Hematopoietic multipotent progenitor cell treated with erythropoietin and hydrocortisone succinate and interleukin-3 and kit ligand, for 15 days (in vitro differentiated cells): ENCODE measurements at places on chromosomes 13 and 19.

GRCh38 chr13:106187101-106187500 lies 348.4 kb downstream of the EFNB2 start:
- DNase-seq: no peak

DNA sequence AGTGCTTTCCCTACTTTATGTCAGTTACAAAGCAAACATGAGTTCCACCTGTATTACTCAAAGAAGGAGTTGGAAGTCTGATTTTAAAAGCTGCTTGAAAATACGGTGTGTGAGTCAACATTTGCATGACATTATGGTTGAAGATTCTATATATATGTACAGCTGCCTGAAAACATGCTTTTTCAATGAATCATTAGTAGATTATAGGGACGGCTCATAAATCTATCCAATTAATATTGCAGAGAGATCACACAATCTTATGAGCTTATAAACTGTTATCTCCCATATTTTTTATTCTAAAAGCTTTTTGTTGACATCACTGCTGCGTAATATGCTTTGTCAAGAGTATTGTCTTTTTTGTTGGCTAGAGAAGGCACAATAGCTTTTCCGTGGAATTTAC lies 873.8 kb downstream of the SLITRK6 start:
- DNase-seq: no peak

- DNase-seq: no peak
Measured at GRCh38 chr19:21335721-21336120, 6.5 kb upstream of the ZNF708 start.

DNA sequence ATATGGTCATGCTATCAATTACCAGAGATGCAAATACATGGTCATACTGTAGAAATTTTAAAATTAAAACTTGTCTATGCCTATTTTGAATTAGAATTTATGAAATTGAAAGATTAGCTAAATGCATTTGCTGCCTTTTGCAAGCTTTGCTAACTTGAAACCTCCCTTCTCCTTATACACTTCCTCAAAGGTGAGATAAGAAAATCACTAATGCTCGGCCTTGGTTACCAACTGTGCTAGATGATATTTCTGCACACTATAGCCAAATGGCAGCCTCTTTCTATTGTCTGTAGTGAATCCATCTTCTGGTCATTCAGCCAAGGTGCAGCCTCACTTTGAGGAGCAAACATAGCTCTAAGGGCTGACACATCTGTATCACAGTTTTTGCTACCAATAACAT lies 31.1 kb upstream of the MYCBP2 start:
- DNase-seq: no peak

DNA sequence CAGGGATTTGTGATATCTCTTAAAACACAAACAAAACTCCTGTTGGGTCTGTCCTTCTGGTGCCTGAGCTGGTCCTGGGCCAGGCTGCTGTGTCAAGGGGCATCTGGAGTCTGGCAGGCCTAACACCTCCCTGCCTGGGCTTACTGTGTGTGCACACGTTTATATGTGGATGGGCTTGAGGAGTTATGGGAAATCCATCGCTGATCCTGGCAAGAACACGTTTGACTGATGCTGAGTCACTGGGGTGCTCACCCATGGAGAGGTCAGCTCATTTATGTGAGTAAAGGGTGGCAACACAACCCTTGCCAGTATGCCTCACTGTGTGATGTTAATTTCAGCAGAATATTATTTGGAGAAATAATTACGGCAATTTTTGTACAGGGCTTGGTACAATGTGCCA lies 44.5 kb upstream of the PCDH8 start:
- no peak for DNase-seq

GRCh38 chr13:76454991-76455390 lies 431.2 kb downstream of the KCTD12 start:
- DNase-seq: no peak

DNA sequence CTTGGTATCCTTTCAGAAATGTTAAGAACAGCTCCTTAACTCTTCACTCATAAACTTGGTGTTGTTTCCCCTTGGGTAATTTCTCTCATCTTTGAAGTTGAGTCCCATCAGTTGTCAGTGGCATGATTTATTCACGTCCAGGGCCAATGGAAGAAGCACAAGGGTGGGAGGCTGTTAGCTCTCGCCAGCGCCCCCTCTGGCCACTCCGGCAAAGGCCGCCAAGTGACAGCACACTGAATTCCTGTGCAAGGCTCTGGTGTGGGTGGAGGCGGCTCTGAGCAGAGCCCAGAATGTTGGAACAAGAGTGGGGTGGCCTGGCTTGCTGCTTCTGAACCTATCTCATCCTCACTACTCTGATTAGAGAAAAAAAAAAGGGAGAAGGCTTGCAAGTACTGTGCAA lies 13.1 kb upstream of the MEDAG start:
- no peak for DNase-seq

DNA sequence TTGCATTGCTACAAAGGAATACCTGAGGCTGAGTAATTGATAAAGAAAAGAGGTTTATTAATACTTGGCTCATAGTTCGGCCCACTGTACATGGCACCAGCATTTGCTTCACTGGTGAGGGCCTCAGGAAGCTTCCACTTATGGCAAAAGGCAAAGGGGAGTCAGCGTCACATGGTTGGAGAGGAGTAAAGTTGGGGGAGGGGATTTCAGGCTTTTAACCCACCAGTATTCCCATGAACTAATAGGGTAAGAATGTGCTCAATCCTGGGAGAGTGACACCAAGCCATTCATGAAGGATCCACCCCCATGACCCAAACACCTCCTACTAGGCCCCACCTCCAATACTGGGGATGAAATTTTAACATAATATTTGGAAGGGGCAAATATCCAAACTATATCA lies 82.5 kb upstream of the MYCBP2 start:
- no peak for DNase-seq

- DNase-seq: no peak
Measured at GRCh38 chr13:40145139-40145538, 489.7 kb downstream of the COG6 start.

- no peak for DNase-seq
Measured at GRCh38 chr13:48429886-48430285, 17.0 kb upstream of the LPAR6 start.

DNA sequence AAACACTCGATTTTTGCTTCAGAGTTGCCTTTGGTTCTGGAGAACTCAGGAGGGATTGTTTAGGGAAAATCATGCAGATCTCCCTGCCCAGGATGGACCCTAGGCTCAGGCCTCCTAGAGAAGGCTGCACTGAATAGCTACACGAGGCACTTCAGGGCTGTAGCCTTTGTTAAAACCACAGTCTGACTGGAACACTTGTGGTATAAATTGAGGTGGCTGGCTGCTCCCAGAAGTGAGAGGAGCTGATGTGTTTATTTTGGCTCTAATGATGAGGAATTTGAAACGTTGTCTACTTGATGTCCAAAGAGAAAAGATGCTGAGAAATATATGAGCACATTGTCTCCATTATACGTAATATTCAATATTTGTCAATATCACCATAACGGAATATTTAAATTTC lies 762.1 kb upstream of the ARGLU1 start:
- no peak for DNase-seq

DNA sequence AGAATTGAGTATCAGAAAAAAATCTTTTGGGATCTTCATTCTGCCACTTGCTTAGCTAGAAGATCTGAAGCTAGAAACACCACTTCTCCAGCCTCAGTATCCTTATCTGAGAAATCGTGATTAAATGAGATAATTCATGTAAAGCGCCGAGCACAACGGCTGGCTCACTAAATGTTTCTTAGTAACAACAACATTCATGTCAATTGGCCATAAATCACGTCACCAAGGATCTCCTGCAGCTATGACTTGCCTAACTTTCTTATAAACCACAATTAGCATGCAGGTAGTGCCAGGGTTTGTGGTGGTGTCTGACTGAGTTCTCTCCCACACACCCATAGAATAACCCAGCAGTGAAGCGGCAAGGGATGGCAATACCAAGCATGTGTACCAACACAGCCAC lies 501.3 kb downstream of the EFNB2 start:
- no peak for DNase-seq

- DNase-seq: no peak
Measured at GRCh38 chr13:28584873-28585381, 74.0 kb upstream of the POMP start.

- DNase-seq: no peak
Measured at GRCh38 chr19:13974073-13974472, 21.8 kb downstream of the DCAF15 start.

- DNase-seq: no peak
Measured at GRCh38 chr19:17680230-17680722, 7.9 kb downstream of the UNC13A start.

DNA sequence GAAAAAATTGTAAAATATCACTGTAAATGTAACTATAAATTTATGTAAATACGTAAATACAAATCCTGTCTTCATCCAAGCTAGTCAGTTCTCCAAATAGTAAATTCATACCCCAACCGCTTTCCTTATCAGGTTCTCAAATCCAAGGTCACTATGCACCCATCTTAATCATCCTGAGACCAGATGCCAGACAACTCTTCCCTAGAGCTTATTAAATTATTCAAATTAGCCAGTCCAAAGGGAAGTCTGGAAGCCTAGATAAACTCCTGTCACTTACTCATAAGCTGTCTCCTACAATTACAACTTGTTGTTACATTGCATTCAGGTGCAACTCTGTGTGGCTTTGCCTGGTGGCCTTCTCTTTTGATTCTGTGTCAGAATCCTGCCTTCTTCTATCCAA lies 836.1 kb upstream of the PCDH20 start:
- no peak for DNase-seq

DNA sequence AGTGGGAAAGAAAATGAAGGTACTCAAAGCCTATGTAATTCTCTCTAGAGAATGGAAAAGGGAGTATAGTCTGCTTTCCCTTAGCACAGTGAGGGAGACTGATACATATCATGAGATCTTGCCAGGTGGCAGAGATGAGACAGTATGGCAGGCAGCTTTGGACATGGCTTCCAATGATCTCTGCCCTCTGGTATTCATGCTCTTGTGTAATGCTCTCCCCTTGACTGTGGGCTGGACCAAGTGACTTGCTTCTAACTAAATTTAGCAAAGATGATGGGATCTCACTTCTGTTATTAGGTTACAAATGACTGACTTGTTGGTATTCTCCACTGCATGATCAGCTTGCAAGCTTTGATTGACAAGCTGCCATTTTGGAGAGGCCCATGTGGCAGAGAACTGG lies 10.2 kb downstream of the ZNF132 start:
- DNase-seq: no peak

DNA sequence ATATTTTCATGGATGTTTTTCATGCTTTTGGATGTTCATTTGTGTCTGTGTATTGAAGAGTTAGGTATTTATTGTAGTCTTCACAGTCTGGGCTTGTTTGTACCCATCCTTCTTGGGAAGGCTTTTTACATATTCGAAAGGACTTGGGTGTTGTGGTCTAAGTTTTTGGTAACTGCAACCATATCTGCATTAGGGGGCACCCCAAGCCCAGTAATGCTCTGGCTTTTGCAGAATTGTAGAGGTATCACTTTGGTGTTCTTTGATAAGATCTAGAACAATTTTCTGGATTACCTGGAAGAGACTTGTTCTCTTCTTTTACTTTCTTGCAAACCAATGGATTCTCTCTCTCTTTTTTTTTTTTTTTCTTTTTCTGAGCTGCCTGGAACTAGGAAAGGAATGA lies 581.3 kb downstream of the DACH1 start:
- DNase-seq: no peak

GRCh38 chr19:36916991-36917390 lies 859 bp downstream of the ZNF568 start:
- no peak for DNase-seq

- no peak for DNase-seq
Measured at GRCh38 chr19:54218259-54218658, 4.5 kb downstream of the LILRB3 start.

DNA sequence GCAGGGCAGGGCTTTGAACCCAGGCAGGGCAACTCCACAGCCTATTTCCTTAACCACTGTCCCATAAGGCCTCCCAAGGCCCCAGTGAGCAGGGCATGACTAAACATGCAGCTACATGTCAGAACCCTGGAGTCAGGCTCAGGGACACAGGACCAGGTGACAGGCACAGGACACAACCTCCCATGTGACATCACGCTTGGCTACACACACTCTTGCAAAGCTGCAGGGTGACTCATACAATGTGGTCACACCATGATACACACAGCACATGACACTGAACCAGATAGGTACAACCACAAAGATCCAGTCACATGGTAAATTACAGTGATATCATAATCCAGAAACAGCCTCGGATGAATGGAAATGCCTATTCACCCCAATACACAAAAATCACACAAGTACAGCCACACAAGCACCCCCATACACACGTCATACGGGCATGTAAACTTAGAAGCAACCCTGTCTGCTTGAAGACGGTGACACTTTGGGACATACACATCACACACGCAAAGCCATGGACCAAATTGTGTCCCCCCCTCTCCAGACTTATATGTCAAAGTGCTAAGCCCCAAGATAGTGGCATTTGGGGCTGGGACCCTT lies 14.5 kb downstream of the KLK4 start:
- no peak for DNase-seq

DNA sequence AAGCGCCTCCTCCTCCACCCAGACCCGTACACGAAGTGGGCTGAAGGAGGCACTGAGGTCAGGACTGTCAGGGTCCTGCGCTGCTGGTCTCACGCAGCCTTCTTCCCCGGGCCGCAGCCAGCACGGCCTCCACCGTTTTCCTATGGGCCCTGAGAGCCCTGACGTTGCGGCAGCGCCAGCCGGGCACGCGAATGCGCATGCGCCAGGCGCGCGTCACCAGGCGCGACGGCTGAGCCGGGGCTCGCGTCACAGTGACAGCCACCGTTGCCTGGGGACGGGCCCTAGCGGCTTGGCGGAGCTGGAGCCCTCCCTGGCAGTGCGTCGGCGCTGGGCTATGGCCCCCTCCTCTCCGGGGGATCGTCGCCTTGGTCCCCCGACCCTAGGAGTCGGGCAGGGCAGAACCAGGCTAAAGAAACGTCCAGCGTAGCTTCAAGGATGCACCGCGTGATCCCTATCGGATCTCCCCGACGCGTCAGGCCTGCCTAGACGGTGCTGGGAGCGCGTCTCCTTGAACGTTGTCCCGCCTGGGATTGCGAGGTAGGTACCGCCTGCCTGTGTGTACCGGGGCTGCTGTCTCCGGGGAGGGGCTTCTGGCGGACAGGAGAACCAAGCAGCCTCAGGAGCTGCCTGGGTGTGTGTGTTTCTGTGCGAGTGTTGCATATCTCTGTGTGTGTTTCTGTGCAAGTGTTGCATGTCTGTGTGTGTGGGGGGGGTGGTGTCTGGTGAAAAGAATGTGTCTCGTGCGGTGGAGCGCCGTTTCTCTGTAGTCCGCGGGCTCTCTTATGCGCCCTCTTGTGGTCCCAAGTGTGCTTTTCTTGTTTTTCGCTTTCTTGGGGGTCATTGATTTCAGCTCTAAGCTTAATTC lies 43.2 kb downstream of the ZNF571 start:
- DNase-seq: no peak

- no peak for DNase-seq
Measured at GRCh38 chr13:97282705-97283104, 60.6 kb downstream of the MBNL2 start.

- no peak for DNase-seq
Measured at GRCh38 chr13:30859326-30859725, 46.7 kb upstream of the MEDAG start.

- no peak for DNase-seq
Measured at GRCh38 chr13:67134417-67135129, 95.6 kb downstream of the PCDH9 start.
